Activated T-helper 1 cell treated with anti-CD3 and anti-CD28 coated beads, Interleukin-12 subunit alpha, Interleukin-12 subunit beta, Interleukin-2, Interleukin-4 antibody, amounts not matched to agents 30 ng/mL and 10 ng/mL and 1 ng/mL, durations not matched to agents 14 hours and 24 hours and 36 hours (primary cell): ENCODE measurements at places on chromosomes 6 and 20. TPM values are rescaled to one million over a fixed set of nuclear protein-coding genes. Genes with fewer than 3 reads are reported as not detected.

The HNF4A gene
- total RNA-seq: not detected in 2 replicates

The UBR2 gene
- total RNA-seq: 26.8 and 28.1 TPM in 2 replicates

The CBFA2T2 gene
- total RNA-seq: 12.0 and 13.2 TPM in 2 replicates

- H3K4me3 ChIP-seq: no peak overlapping the region
- no peak for DNase-seq
- H3K27ac ChIP-seq: no peak overlapping the region
- no peaks in the 10 kb centered on the region for H3K36me3 ChIP-seq
Measured at GRCh38 chr6:159110013-159110412, 59.2 kb upstream of the FNDC1 start.

DNA sequence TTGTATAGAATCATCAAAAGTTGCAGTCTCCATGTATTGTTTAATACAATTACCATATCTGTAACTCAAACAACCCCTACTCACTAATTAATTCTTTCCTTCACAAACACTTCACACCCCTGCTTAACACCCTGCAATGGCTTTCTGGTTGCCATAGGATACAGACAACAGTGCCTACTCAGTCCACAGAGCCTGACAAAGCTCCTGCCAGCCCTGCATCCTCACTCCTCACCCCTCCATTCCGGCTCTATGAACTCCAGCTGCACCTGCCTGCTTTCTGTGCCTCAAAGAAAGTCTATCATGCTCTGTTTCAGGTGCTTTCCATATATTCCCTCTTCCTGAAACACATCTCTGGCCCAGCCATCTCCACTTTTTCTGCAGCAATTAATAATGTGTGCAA is 253.4 kb downstream of the HACE1 start:
- no peaks in the 10 kb centered on the region for H3K36me3 ChIP-seq
- DNase-seq: no peak
- H3K27me3 ChIP-seq: no peaks in the 10 kb centered on the region
- H3K4me1 ChIP-seq: peaks cover 22% of the 10 kb centered on the region
- H3K4me3 ChIP-seq: no peak overlapping the region

DNA sequence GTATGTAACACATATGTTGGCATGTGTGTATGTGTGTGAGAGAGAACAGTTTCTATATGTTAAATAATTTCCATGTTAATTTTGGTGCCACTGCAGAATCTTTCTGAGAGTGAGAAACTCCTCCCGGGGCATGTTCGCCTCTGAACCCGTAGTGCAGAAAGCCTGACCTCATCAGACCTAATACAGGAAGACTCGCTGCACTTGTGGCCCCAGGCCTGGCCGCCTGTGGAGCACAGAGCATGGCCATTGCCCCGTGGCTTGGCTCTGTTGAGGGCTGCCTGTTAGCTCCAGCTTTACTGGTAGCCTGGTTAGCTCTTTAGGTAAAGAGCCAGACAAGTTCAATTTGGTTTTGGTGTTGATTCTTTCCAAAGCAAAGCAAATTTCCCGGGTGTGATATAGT is 25.5 kb downstream of the FARS2 start:
- no peak overlapping the region for H3K27ac ChIP-seq
- DNase-seq: no peak
- no peaks in the 10 kb centered on the region for H3K27me3 ChIP-seq
- H3K4me1 ChIP-seq: peaks cover 30% of the 10 kb centered on the region
- no peak overlapping the region for H3K4me3 ChIP-seq

- no peak for DNase-seq
- peaks cover 38% of the 10 kb centered on the region for H3K4me1 ChIP-seq
- H3K36me3 ChIP-seq: peaks cover 13% of the 10 kb centered on the region
- peak overlapping the region; percentile 8 for H3K27ac ChIP-seq
- H3K27me3 ChIP-seq: no peaks in the 10 kb centered on the region
- no peak overlapping the region for H3K4me3 ChIP-seq
Measured at GRCh38 chr20:38450412-38450975, 15.4 kb upstream of the SNHG17 start.

DNA sequence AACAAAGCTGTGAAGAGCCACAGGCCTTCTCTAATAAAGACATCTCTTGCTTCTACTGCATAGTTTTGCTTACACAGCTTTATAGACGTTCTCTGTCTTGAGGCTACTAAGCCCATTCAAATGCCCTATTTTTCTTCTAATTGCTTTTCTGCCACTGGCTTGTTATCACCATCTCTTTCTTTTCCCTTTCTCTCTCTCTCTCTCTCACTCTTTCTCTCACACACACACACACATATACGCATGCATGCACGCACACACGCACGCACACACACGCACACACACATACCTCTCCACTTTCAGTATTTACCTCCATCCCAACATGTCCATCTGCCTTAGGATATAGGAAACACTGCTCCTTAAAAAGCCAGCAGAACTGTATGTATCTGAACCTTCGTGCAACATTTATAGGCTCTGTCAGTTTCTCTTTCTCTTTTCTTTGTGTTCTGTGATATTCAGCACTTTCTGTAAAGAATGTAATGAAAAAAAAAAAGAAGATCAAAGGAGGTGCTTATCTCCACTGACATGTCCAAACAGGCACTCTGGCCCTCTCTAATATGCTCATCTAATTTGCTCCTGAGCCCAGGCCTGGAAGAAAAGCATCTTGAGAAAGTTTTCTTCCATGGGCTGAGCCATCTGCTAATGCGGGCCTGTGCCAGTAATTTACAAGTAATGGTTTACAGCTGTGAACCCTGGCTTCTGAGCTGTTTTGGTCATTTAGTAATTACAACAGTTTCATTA is 1046.7 kb upstream of the MAP3K7 start:
- H3K4me3 ChIP-seq: no peak overlapping the region
- H3K27ac ChIP-seq: no peak overlapping the region
- H3K36me3 ChIP-seq: no peaks in the 10 kb centered on the region
- no peak for DNase-seq
